SJCRH30 (cell line): ENCODE measurements at places on chromosomes 13 and 19.
A peak's percentile ranks its signal among the peaks of the same experiment; 100 is the strongest.

DNA sequence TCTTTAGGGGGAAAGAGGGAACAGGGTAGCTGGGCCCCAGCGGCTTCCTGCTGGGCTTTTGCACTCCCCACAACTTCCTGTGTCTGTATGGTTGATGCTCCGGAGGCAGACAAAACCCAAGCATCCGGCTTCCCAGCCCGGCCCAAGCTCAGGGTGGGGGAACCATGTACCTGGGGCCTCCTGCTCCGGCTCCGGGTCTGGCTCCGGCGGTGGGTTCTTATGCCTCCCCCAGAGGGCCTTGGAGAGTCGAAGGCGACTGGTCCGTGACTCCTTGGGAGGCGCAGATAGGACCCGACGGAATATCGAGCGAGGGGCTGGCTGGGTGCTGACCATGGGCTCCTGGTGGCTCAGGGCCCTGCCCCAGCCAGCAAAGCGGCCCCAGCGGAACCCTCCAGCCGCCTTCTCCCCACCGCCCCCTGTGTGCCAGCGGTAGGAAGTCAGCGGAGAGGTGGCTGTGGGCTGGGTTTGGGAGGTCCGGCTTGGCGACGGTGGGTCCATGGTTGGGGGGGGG lies 428 bp downstream of the RASAL3 start:
- DNase-seq = no peak

GRCh38 chr13:24038841-24039330 lies 121.6 kb upstream of the SPATA13 start:
- DNase-seq = peak; percentile 89

- no peak for DNase-seq
Measured at GRCh38 chr19:28831462-28831861, 381.5 kb downstream of the UQCRFS1 start.

- no peak for DNase-seq
Measured at GRCh38 chr19:17243211-17243829, 2.4 kb downstream of the NR2F6 start.

- DNase-seq = no peak
Measured at GRCh38 chr13:60836821-60837220, 439.8 kb downstream of the TDRD3 start.

DNA sequence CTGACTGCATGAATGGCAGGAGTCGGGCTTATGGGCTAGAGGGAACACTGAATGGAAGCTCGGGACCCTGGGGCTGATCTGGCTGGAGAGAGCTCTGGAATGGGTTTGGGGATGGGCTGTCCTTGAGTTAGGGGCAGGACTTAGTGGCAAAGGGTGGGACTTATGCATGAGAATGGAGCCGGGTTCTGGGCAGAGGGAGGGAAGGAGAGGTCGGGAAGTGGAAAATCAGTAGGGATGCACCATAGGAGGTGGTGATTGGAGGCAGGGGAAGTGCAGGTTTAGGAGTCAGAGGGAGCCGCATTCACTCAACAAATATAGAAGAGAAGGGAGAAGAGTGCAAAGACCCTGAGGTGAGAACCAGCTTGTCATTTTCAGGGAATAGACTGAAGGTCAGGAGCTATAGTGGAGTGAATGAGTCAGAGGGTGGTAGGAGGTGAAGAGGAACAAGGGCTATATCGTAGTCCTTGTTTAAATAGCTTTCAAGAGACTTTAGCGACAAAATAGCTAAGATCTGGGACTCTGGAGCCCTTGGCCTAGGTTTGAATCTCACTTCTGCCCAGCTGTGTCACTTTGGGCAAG lies 748 bp downstream of the RAB4B start:
- no peak for DNase-seq

GRCh38 chr13:51746802-51747201 lies 57.2 kb downstream of the DHRS12 start:
- no peak for DNase-seq

- DNase-seq = no peak
Measured at GRCh38 chr19:48987323-48987722, 5.8 kb downstream of the GYS1 start.

GRCh38 chr13:24192057-24192810 lies 31.7 kb downstream of the SPATA13 start:
- no peak for DNase-seq

GRCh38 chr13:33636955-33637670 lies 180.8 kb upstream of the RFC3 start:
- DNase-seq = no peak

- DNase-seq = no peak
Measured at GRCh38 chr13:109140479-109141349, 511.3 kb downstream of the MYO16 start.

DNA sequence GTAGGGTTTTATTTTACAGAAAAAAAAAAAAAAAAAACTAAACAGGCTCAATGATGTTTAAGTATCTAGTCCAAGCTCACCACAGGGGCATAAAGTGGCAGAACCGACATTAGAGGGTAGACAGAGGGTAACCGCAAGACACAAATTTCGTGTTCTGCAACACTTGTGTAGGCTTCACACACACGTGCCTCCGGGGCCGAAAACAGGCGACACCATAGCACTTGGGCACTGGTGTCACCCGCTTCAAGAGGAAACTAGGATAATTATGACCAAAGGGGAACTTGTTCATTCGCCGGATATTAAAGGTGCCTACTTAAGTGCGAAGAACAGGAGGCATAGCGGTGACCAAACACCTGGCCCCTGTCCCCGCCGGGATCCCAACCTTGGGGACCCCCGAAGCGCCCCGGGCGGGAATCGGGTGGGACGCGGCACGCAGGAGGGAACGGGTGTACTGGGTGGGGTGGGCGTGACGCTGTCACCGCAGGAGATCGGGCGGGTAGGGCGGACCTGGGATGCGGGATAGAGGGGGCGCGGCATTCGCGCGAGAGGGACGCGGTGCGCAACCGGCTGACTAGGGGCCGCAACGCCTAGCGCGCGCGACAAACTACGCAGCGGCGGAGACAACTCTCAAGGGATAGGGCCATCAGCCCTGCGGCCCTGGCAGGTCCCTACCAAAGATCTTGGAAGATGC lies 558 bp downstream of the MZT1 start:
- peak; percentile 56 for DNase-seq

GRCh38 chr13:75749407-75749806 lies 113.3 kb downstream of the LMO7 start:
- peak; percentile 17 for DNase-seq

DNA sequence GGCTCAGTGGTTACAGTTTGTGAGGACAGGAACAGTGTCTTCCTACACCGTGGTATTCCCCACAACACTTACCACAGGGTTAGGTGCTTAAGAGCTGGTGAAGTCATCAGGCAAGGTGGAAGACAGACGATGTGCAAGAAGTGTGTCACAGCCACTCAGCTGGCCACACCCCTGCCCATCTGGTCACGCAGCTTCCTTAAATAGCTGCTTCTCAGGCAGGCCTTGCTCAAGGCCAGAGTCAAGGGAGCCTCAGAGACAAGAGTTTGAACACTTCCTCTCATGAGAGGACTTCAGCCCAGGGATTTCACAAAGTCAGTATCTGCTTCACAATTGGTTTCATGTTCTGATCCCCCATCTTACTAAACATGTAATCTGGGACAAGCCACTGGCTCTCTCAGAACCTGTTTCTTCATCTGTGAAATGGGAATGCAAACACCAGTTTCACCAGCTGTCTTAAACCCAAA lies 80.3 kb upstream of the FRY start:
- no peak for DNase-seq

GRCh38 chr19:1131718-1132551 lies 28.1 kb downstream of the GPX4 start:
- DNase-seq = no peak

- no peak for DNase-seq
Measured at GRCh38 chr19:45320997-45321775, 1.5 kb downstream of the CKM start.

- no peak for DNase-seq
Measured at GRCh38 chr13:49528161-49528560, 32.4 kb downstream of the PHF11 start.

- DNase-seq = no peak
Measured at GRCh38 chr19:49520705-49521319, 7.0 kb upstream of the RCN3 start.

- no peak for DNase-seq
Measured at GRCh38 chr19:38703509-38703908, 40.8 kb downstream of the CAPN12 start.

GRCh38 chr13:82654861-82655855 lies 1227.1 kb downstream of the SLITRK1 start:
- no peak for DNase-seq

DNA sequence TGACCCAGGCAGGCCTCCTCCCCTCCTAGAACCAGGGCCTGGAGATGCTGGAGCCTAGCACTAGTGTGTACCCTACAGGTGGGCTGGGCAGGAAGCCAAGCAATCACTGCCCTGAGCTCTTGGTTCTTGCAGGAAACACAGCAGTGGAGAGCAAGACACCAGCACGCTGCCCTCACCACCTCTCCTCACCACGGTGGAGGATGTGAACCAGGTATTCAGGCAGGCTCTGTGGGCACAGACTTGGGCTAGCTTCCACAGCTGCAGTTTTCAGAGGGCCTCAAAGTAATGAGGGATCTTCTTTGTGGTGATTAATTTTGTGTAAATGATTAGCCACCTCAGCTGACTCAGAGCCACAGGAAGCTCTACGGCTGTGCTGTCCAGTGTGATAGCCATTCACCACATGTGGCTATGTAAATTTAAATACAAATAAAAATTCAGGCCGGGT lies 13.6 kb upstream of the GPI start:
- no peak for DNase-seq

- DNase-seq = peak; percentile 10
Measured at GRCh38 chr13:20270163-20270865, 38.2 kb upstream of the GJB6 start.

DNA sequence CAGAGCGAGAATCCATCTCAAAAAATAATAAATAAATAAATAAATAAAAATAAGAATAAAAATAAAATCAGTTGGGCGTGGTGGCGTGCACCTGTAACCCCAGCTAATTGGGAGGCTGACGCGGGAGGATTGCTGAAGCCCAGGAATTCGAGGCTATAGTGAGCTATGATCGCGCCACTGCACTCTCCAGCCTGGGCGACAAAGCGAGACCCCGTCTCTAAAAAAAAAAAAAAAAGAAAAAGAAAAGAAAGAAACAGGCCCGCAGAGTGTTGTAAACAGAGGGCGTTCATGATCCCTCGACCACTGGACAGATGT lies 5.4 kb downstream of the SERTAD1 start:
- DNase-seq = no peak

DNA sequence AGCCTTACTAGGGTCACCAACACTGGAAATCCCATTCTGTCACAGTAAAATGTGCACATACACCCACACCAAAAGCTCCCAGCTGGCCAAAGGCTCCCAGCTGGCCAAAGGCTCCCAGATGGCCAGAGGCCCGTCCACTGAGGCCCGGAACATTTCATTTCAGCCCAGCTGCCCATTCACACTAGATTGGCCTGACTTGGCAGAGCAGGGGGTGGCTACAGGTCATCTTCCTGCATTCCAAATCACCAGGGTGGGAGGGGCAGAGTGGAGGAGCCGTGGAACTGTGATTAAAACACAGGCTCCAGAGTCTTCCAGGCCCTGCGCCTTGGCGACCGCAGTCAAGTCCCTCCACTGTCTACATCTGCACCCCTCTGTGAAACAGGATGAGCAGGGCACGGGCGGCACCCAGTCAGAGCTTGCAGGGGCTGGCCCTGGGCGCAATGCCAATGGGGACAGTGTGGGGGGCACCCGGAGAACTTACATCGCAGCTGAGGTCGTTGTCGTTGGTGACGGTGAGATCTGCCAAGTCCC lies 10.1 kb upstream of the PRKD2 start:
- no peak for DNase-seq

GRCh38 chr19:15210323-15210781 lies 9.6 kb upstream of the NOTCH3 start:
- DNase-seq = peak; percentile 52

- DNase-seq = no peak
Measured at GRCh38 chr13:113624235-113624587, 33.8 kb downstream of the ATP4B start.

- DNase-seq = no peak
Measured at GRCh38 chr13:31073859-31074718, 87.6 kb downstream of the HSPH1 start.

DNA sequence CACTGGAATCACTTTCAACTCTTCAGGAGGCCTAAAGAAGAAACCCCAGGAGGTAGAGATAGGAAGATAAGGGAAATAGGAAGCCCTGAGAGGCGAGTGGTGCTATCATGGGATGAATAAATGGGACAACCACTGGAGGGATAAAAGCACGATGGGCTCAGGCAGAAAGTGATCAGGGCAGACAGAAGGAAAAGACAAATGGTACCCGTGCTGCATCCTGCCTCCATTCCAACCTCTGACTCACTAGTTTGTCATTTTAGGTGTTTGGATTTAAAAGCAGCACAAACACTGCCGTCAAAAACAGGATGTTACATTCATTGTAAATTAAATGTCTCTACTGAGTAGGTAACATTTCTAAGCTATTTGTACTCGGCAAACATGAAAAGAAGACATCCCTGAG lies 314.3 kb upstream of the HTR2A start:
- peak; percentile 36 for DNase-seq

DNA sequence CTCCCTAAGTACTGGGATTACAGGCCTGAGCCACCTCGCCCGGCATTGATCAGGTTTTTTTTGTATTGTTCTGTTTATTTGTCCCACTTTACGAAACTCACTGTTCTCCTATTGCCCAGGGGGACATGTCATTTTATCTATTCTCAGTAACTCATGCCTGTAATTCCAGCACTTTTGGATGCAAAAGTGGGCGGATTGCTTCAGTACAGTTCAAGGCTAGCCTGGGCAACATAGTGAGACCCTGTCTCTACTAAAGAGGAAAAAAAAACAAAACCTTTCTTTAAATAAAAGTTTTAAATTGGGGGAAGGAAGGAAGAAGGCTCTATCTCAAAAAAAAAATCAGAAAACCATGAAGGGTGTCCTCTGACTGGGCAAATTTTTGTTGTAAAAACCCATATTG lies 2.7 kb upstream of the MPV17L2 start:
- DNase-seq = no peak

- DNase-seq = no peak
Measured at GRCh38 chr19:55080968-55081769, 5.5 kb downstream of the EPS8L1 start.

- no peak for DNase-seq
Measured at GRCh38 chr19:46076031-46076880, 35.5 kb upstream of the IGFL4 start.

DNA sequence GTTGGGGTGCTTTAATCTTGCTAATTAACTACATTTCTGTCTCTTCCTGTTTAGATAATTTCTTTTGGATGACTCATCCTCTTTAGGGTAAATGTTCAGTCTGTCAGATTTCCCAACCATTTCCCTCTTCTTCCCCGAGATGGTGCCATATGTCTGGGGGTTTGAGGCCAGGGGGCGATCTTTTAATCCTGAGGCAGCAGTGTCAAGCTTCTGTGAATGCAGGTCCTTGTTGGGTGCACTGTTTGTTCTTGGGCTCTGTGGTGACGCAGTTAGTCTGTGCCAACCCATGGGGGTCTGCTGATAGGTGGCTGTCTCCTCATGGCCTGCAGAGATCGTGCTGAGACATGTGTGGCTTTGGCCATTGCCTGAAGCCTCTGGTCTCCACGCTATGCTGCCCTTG lies 420.4 kb downstream of the NDFIP2 start:
- DNase-seq = peak; percentile 68

GRCh38 chr13:98411617-98412265 lies 165.2 kb downstream of the STK24 start:
- DNase-seq = no peak
